ENCODE measurements at places on chromosomes 7 and 10.
A peak's percentile ranks its signal among the peaks of the same experiment; 100 is the strongest.

- DNase-seq = no peak
These were observed 18.7 kb downstream of the ECHDC3 start for GRCh38 chr10:11760861-11761260.

- DNase-seq = no peak
These were observed 34.0 kb downstream of the MINDY4 start for GRCh38 chr7:30805081-30805691.

DNA sequence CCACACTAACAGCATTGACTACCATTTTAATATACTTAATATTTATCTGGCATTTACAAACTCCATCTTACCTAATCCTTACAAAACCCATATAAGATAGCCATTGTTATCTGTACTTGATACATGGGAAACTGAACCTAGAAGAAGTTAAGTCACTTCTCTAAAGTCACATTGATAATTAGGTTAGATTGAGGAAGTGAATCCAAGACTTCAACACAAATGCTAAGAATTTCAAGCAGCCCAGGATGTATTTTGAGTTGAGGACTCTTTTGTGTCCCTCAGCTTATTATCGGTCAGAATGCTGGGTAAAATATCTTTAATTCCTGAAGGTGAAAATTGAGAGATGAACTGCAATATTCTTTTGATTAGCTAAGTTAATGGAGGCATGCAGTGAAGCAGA, 465.5 kb downstream of the PHTF2 start:
- no peak for DNase-seq

DNA sequence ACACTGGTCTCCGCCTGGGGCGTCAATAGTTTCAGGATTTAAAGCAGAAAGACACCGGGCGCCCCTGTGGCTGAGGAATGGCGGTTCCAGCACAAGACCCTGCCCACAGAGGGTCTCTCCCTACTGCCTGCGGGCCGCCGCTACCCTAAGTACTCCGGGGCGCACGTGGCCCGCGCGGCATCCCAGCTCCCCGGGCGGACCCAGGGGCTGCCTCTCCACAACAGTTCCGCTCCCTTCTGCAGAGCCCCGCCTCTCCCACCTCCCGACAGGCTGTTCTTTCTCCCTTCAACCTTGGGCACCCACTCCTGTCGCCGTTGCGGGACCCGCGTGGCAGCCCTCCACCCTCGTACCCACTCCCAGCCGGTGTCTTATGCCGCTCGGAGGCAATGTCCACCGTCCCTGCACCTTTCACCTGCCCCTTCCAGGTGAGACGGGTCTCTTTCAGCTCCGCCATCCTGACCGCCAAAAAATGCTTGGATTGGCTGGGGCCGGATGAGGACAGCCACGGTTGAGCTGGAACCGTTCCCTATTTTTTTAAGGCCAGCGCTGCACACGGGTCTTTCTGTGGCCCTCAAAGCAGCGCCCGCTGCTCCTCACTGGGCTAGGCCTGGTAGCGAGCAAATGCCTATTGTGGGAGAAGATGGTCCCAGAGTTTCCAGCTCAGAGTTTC, 1.6 kb upstream of the NKX2-3 start:
- DNase-seq = no peak

GRCh38 chr10:124354411-124355382, 64.0 kb downstream of the OAT start:
- peak; percentile 16 for DNase-seq

- DNase-seq = no peak
These were observed 155.3 kb downstream of the SND1 start for GRCh38 chr7:127807340-127807739.

GRCh38 chr7:32958046-32959025, 1.1 kb downstream of the FKBP9 start:
- DNase-seq = no peak

DNA sequence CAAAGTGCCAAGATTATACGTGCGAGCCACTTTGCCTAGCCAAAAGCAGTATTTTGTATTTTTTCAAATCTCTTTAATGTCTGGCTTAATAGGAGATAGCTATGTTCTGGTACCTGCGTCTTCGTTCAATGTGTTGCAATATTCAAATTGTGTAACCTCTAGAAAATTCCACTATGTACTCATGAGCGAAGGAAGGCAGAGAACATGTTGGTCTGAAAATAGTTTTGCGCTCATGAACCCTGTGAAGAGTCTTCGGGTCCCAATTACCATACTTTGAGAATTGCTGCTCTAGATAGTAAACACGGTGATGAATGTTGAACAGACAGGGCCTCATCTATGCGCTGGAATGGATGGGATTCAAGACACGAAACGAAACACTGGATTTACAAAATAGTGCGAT, 2.7 kb upstream of the SUV39H2 start:
- no peak for DNase-seq

- no peak for DNase-seq
These were observed 107.4 kb downstream of the FAM107B start for GRCh38 chr10:14667280-14667679.

GRCh38 chr10:98446661-98447221, at the start of gene HPS1:
Gene HPS1 (minus strand): TSS chr10:98446935. CDS start chr10:98443240, 3,695 bp downstream.
- peak; percentile 77 for DNase-seq

GRCh38 chr10:5040010-5040673, 36.5 kb upstream of the AKR1C2 start:
- DNase-seq = no peak

DNA sequence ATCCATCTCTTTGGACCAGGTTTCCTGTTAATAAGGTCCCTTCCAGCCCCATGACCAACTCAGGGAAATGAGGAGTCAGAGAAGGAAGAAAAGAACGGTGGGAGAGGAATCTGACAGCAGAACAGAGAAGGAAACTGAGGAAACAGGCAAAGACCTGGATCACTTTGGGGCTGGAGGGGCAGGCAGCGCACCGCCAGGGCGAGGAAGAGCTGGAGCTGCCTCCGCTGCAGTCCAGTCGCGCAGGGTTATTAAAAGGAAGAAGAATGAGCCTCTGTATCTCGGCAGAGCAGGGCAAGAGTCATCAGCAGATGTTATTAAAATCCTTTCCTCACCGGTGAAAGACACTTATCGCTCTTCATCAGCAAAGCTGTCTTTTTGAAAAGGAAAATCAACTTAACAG, 37.7 kb upstream of the R3HCC1L start:
- DNase-seq = no peak

All from CD4-positive, alpha-beta T cell treated with Interleukin-2 at 100 ng/mL for 4 hours (primary cell).